Gastrocnemius medialis (tissue), 4 donors: ENCODE measurements at places on chromosomes 12 and 14.

GRCh38 chr12:20305470-20305869 lies 62.9 kb upstream of the PDE3A start:
- no peak overlapping the region for H3K27ac ChIP-seq
- peaks cover 6% of the 10 kb centered on the region for H3K4me1 ChIP-seq

- DNase-seq: peak; percentile 67
- peaks cover 27% of the 10 kb centered on the region for H3K4me1 ChIP-seq
- H3K27me3 ChIP-seq: no peaks in the 10 kb centered on the region
- H3K36me3 ChIP-seq: no peaks in the 10 kb centered on the region
These were observed 74.0 kb downstream of the PLEKHG3 start for GRCh38 chr14:64778104-64778754.

DNA sequence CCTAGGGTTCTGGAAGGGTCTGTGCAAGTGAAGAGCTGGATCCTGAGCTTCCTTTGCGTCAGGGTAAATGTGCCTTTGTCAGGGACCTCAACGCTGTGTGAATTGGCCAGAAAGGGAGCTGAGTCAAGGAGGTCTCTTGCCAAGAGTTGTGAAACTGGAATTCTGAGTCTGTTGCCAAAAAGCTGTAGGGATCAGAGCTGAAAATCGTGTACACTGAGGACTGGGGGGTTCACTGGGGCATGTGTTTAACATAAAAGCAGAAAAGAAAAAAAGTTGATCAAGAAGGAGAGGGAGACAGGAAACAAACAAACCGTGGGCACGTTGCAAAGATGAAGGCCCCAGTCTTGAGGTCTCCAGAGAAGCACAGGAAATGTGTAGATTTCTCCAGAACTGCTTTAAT lies 1081.5 kb downstream of the VRK1 start:
- peak; percentile 7 for DNase-seq
- H3K4me3 ChIP-seq: no peak overlapping the region

- peak overlapping the region; percentile 95 for H3K27ac ChIP-seq
- H3K36me3 ChIP-seq: no peaks in the 10 kb centered on the region
- no peaks in the 10 kb centered on the region for H3K27me3 ChIP-seq
- peak overlapping the region; percentile 96 for H3K4me3 ChIP-seq
These were observed 598 bp downstream of the HIF1A start for GRCh38 chr14:61695695-61696527.

DNA sequence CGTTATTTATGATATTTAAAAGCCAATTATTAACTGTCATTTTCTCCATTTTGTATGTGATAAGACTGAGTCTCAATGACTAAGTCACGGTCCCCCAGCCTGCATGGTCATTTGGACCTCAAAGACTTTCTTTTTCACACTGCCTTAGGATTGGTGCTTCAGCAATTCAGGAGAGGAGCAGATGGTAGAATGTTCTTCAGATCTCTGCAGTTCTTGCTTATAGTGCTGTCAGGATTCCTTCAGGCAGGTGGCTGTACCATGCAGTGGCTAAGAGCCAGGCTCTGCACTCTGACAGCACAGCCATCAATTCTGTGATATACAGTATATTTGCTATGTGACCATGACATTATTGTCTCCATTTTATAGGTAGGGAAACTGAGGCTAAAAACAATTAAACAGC lies 18.7 kb downstream of the SSPN start:
- no peak overlapping the region for H3K27ac ChIP-seq
- no peak for DNase-seq
- H3K4me3 ChIP-seq: no peak overlapping the region
- no peaks in the 10 kb centered on the region for H3K36me3 ChIP-seq
- H3K27me3 ChIP-seq: no peaks in the 10 kb centered on the region

- peak; percentile 3 for DNase-seq
- H3K4me1 ChIP-seq: peaks cover 24% of the 10 kb centered on the region
- peak overlapping the region; percentile 96 for H3K27ac ChIP-seq
- H3K36me3 ChIP-seq: no peaks in the 10 kb centered on the region
- H3K27me3 ChIP-seq: no peaks in the 10 kb centered on the region
These were observed 765 bp downstream of the SCYL2 start for GRCh38 chr12:100267603-100268281.

GRCh38 chr12:68067762-68068376 lies 78.6 kb downstream of the IFNG-AS1 start:
- no peaks in the 10 kb centered on the region for H3K36me3 ChIP-seq
- DNase-seq: no peak
- H3K27me3 ChIP-seq: no peaks in the 10 kb centered on the region
- no peak overlapping the region for H3K4me3 ChIP-seq
- no peaks in the 10 kb centered on the region for H3K4me1 ChIP-seq

DNA sequence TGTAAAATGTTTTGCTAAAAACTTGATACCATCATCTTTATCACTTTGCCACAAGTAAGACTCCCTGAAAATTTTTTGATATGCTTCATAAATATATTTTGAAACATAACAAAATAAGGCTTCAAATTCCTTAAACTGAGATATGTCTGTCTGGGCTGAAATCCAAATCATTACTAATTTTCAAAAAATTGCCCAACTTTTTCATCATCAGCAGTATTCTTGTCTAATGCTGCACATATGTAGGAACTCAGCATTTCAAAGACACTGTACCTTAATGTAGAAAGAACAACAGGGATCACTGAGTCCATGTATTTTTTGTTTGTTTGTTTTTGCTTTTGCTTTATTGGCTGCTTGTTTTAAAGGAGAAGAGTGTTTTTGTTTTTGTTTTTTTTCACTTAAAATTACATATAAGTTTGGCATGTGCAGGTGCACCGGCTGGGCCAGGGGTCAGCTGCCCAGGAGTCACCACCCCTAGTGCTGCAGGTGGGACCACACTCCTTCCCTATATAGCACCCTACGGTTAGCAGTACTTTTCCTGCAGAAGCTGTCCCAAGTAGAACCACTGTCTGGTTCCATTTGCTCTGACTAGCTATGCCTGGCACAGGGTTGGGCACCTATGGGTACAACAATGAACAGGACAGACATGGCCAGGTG lies 231.2 kb downstream of the PIK3C2G start:
- H3K27ac ChIP-seq: no peak overlapping the region
- no peak for DNase-seq
- H3K4me1 ChIP-seq: no peaks in the 10 kb centered on the region
- H3K27me3 ChIP-seq: no peaks in the 10 kb centered on the region
- no peaks in the 10 kb centered on the region for H3K36me3 ChIP-seq
- H3K4me3 ChIP-seq: no peak overlapping the region
